ENCODE measurements at places on chromosomes 3 and 15.

DNA sequence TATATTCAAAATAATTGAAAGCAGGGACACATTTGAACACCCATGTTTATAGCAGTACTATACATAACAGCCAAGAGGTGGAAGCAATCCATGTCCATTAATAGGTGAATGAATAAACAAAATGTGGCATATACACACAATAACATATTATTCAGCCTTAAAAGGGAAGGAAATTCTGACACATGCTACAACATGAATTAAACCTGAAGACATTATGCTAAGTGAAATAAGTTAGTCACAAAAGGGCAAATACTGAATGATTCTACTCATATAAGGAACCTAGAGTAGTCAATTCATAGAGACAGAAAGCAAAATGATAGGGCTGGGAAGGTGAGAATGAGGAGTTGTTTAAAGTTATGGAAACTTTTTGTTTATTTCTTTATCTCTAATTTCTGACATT, 40.9 kb downstream of the SNTN start:
- DNase-seq: no peak

GRCh38 chr3:149233323-149233722, 11.7 kb upstream of the CP start:
- no peak for DNase-seq

- no peak for DNase-seq
Measured at GRCh38 chr3:13130464-13131193, 57.4 kb upstream of the IQSEC1 start.

GRCh38 chr3:79994397-79994796, 226.6 kb upstream of the ROBO1 start:
- no peak for DNase-seq

GRCh38 chr15:95528920-95529319, 801.6 kb upstream of the NR2F2 start:
- no peak for DNase-seq

DNA sequence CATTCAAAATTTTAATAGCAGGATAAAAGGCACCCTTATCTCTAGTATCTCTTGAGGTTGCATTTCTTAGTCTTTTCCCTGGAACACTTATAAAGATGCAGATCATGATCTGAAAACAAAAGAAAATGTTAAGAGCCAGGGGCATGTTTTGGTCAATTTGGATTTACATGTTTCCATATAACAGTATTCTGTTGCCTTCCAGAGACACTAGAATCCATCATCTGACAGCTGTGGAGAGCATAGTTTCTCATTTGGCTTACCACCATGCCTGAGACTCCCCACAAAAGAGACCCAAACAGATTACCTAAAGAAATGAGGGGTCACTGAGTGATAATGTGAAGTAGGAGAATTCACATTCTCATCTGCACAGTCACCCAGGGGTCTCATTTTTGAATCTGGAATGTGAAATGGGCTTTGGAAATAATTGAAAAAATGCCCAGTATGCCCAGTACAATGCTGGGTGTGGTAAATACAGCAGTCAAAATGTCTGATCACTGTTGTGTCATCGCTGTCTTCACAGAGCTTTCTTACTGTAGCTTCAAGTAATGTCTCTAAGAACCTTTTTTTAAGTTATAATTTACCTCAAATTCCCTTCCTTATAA, 79.9 kb upstream of the ZBTB20 start:
- DNase-seq: no peak

DNA sequence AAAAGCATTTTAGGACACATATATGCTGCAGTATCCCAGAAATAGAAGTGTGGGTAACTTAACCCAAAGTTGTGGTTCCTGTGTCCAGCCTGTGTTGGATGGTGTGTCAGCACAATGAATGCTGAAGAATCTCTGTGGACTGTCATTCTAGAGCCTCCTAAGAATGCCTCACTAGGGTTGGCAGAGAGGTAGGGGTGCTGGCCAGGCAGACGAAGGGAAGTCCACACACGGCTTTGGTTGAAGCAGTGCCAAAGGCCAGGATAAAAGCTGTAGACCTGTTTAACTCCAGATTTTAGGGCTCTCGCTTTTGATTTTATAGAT, 43.7 kb upstream of the TIPARP start:
- no peak for DNase-seq

GRCh38 chr3:20458994-20459716, 273.1 kb upstream of the SGO1 start:
- DNase-seq: no peak

- no peak for DNase-seq
Measured at GRCh38 chr3:4824926-4825325, 154.3 kb upstream of the BHLHE40 start.

DNA sequence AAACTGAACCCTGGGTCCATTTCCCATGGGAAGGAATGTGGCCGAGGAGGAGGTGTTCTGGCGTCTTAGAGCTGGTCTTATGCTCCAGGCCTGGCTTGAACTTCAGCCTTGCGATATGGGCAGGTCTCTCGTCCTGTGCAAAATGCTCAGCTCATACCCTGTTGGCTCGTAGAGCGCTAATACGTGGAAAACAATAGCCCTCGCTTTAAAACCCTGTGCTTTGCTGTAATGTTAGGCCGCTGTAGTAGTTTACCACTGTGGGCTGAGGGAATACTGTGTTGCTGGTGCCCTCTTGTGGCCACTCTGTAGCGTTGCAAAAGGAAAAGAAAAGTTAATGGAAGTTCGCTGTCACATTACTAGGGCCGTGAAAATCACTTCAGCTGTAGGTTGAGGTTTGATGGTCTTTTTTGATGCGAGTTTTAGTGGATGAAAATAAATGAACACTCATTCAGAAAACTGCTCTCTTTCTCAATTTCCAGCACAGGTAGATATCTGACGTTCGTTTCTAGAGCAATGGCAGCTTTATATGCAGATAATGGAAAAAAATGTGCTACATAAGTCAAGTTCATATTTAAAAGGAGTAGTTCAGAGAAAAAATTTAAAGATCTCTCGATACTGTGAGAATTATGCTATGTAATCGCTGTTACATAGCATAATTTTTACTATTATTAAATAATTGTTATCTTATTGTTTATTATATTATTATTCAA, 92.9 kb downstream of the MCTP2 start:
- no peak for DNase-seq

GRCh38 chr3:155609586-155609985, 135.3 kb downstream of the PLCH1 start:
- DNase-seq: no peak

DNA sequence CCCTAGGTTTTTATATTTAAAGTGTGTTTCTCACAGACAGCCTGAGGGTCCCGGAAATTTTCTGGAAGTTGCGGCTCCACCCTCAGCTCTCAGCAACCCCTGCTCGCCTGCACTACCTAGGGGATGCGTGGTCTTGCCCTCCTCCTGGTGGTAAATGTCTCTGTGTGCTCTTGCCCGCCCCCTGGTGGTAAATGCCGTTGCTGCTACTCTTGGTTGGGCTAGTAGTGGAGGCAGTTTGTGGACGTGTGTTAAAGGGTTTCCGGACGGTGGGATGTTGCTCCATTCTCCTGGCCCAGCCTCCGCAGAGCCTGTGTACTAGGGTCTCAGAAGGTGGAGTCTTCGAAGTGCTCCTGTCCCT, 27.4 kb downstream of the STOML1 start:
- peak; percentile 85 for DNase-seq

DNA sequence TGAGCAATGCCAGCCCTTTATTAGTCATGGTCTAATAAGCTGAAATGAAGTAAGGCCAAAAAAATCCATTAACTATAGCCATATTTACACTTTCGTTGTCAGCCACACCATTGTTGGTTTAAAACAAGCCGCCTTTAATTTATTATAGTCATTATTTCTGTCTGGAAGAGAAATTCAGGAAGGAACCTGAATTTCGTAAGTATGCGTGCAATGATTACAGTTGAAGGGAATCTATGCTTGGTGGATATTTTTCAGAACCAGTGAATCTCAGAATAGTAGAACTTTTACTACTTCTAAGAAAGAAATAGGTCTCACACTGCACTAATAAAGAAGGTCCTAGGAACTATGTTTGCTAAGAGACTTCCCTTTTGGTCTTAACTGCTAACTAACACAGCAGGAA, 59.1 kb downstream of the FAM43A start:
- no peak for DNase-seq

DNA sequence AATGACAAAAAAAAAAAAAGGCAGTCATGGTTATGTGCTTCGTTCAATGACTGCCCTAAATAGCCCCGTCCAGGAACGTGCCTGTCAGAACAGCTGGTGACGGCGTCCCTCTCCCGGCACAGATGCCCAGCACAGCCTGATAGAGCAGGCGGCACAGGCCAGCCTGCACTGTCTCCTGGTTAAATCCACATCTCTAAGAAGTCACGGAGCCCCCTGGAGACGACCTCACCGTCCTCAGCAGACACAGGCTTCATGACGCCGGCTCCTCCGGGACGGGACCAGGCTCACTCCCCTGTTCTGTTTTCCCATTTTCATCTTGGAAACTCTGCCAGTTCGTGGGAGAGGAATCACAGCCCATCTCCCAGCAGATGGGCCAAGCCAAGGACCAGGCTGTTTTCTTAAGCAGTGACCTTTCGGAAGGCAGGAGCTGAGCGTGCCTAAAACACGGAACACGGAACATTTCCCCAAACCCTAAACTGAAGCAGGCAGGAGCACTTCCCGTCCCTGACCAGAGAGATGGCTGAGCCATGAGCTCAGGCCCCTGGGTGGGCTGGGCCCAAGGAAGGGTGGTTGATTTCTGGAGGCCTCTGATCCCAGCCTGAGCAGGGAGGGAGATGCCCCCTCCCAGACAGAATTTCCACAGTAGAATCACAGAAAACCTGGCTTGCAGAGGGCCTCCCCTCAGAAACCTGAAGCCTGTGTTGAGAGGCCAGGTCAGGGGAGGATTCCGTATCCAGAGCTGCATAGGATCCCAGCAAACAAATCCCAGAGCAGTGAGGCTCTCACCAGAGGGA, 35.9 kb downstream of the ADCY5 start:
- no peak for DNase-seq

- DNase-seq: no peak
Measured at GRCh38 chr3:171654809-171655208, 155.5 kb downstream of the PLD1 start.

- no peak for DNase-seq
Measured at GRCh38 chr3:13539671-13540070, 9.3 kb upstream of the FBLN2 start.

DNA sequence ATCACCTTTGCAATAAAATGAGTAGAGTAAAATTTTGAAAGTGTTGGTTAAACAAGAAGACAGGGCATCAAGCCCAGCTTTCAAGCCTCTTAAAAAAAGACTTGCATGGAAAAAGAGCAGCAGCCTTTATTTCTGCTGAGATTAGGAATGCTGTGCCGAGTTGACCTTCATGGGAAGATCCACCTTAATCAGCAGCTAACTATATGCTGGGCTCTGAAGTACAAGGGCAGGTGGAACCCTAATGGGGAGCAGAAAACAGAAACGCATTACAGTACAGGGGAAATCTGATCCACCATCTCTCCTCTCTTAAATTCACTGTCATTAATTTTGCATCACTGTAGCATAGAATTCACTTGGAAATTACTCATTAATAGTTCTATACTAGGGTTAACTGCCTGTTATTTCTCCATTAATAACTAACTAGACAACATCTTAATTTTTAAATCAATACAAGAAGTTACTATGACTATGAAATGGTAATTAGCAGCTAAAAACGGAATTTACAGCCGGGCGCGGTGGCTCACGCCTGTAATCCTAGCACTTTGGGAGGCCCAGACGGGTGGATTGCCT, 133.6 kb downstream of the GHSR start:
- no peak for DNase-seq

DNA sequence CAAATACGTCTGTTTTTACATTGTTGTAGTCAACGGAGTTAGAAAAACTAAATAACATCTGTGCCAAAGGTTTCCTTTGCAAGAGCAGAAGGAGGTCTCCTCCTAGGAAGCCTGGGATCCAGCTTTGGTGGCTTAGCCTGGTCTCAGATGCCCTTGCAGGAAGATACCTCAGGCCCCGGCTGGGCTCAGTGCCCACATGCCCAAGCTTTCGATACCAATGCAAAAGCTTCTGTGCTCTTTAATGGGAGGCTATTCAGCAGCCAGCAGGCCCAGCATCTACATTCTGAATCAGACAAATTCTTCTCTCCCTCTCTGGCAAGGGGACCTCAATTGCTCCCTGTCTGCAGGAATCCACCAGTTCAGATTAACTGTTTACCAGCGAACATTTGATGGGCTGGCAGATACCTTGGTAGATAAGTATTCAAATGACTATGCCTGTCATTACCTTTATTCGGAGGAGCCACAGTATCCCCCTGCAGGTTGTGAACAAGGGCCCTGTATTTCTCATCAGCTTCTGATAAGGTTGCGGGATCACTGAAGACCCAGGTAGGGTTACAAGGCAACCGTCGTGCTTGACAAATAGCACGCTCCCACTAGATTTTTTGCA, 180.1 kb upstream of the KBTBD8 start:
- DNase-seq: no peak

GRCh38 chr3:33363113-33363800, 76.9 kb downstream of the UBP1 start:
- no peak for DNase-seq

DNA sequence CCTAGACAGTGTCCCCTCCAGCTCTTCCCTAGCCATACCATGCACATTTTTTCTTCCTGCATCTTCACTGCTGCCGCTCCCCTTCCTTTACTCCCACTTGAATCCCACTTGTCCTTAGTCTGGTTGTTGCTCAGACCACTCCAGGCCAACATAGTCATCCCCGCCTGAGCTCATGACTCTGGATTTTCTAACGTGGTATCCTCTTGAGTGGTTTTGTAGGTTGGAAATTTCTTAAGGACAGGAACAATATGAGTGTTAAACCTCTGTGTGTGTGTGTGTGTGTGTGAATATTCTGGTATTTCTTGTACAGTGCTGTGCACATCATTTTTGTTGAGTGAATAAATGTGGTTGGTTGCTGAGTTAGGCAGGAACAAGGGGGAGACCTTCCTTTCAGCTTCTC, 3.1 kb downstream of the BAHD1 start:
- DNase-seq: no peak

- no peak for DNase-seq
Measured at GRCh38 chr3:125168711-125169393, 43.7 kb downstream of the SLC12A8 start.

DNA sequence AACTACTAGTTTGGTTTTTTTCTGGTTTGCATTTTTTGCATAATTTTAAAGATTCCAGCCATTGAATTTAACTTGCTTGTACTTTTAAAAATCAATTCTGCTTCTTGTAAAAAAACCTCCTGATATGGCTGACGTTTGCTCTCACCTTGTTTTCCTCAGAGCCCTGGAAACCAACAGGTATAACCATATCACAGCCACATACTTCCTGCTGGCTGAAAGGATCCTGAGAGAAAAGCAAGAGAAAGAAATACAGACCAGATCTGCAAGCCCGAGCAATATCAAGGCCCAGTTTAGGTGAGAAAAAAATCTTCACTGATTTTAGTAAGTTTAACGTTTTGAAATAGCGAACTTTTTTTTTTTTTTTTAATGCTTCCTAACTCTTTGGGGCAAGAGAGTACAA, 56.8 kb downstream of the SNRK start:
- no peak for DNase-seq

- DNase-seq: no peak
Measured at GRCh38 chr15:66581972-66582537, 16.3 kb upstream of the LCTL start.

- DNase-seq: no peak
Measured at GRCh38 chr15:60889006-60889405, 340.1 kb downstream of the RORA start.
